ENCODE measurements at places on chromosomes 6 and 20. TPM values are rescaled to one million over a fixed set of nuclear protein-coding genes. Genes with fewer than 3 reads are reported as not detected.

Gene AVP
- polyA plus RNA-seq, result not detected

Gene RGS17
- polyA plus RNA-seq, result 5.8 TPM

Gene SIRPD
- polyA plus RNA-seq, result not detected

Gene SLC35D3
- not detected for polyA plus RNA-seq

Gene IP6K3
- 2.7 TPM for polyA plus RNA-seq

Measured in Purkinje cell (primary cell).